ENCODE measurements at places on chromosomes 2 and 18.

- no peak for DNase-seq
Measured at GRCh38 chr2:202690321-202690900, 55.6 kb downstream of the FAM117B start.

GRCh38 chr2:227363756-227364155 is 15.3 kb downstream of the TM4SF20 start:
- DNase-seq, result no peak

- no peak for DNase-seq
Measured at GRCh38 chr2:240432430-240432819, 3.0 kb upstream of the GPC1 start.

GRCh38 chr2:64289737-64290136 is 145.5 kb upstream of the PELI1 start:
- DNase-seq, result no peak

GRCh38 chr18:52216109-52216508 is 123.9 kb upstream of the DCC start:
- no peak for DNase-seq

GRCh38 chr2:233083782-233084181 is 23.6 kb downstream of the INPP5D start:
- DNase-seq, result no peak

All from kidney epithelial cell (primary cell).